Stimulated activated CD4-positive, alpha-beta T cell treated with anti-CD3 and anti-CD28 coated beads, Interleukin-15, amount 100 ng/mL, for 1 hour (primary cell): ENCODE measurements at places on chromosomes 16 and 17.

DNA sequence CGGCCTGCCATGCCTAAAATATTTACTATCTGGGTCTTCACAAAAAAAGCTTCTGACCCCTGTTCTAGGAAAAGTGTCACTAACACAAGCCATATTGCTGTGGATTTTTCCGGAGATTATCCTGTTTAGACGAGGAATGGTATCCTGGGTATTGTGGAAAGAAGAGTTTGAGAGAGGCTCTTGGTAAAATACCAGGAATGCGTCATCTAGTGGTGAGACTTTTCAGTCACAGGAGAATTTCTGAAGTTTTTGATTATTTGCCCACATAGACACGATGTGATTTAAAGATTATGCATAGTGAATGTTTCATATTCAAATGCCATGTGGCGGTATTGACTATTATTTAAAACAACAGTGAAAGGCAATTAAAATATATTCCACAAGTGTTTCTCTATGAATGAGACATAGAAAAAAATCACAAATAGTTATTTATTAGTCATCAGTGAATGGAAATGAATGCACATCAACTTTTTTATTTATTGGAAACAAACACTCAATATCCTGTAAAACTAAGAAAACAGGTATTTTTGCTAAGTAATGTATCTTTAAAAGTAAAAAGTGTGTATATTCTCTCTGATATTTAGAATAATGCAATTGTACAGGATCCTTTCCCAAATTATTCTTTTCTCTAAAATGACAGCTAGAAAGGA, 7.8 kb downstream of the KRT28 start:
- DNase-seq: no peak

DNA sequence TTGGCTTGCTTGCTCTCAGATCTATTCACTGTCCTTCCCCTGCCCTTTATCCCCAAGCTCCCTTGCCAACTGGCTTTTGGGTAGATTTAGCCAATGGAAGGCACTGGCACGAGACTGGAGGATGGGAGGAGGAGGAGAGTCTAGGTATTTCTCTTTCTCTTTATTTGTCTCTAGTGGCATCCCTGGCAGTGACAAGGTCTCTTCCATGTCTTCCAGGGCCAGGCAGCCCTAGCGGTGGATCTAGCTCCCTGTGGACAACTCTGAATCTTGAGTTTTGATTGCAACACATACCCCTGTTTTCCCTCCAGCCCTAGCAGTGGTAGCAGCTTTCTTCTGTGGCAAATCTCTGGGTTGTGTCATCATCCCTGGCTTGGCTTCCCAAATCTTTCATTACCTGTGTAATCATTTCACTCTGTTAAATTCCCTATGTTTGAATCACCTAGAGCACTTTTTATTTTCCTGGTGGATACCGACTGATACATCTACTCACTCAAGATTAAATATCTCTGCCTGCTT, 171.1 kb upstream of the IRX6 start:
- DNase-seq: no peak

GRCh38 chr17:76997981-76998531, 129.9 kb downstream of the MGAT5B start:
- DNase-seq: no peak

DNA sequence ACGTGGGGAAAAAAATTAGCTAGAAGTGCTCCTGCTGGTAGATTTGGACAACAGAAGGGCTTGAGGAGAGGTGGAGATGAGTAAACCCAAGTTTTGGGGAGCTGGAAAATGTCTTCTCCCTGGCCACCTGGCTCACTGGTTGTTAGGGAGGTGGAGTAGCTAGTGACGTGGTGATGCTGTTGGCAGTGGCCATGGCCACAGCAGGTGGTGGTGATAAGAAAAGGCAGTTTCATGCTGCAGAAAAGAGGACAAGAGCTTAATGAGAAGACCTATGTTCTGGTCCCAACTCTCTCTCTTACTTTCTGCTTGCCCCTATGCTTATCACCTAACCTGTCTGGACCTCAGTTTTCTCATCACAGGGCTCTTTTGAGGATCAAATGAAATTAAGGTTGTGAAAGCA, 223.5 kb upstream of the N4BP1 start:
- DNase-seq: no peak

DNA sequence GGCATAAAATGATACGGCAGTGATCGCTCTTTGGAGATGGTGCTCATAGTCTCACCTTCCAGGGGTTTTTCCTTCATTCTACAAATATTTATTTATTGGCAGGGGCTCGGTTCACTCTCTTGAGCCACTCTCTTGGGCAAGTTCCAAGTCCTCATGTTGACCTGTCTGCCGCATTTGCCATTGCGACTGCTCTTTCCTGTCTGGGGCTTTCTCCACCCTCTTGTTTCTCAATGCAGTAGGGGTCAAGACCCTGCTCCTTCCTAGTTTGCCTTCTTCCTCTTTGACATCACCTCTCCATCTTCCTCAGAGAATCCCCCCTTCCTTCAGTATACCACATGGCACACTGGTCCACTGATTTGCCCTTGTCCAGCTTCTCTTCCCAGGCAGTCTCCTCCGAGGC, 21.9 kb upstream of the LRRC75A start:
- no peak for DNase-seq
